ENCODE measurements at places on chromosomes 1 and 21.

GRCh38 chr1:75991497-75992114, 59.4 kb upstream of the ASB17 start:
- peak; percentile 69 for DNase-seq

DNA sequence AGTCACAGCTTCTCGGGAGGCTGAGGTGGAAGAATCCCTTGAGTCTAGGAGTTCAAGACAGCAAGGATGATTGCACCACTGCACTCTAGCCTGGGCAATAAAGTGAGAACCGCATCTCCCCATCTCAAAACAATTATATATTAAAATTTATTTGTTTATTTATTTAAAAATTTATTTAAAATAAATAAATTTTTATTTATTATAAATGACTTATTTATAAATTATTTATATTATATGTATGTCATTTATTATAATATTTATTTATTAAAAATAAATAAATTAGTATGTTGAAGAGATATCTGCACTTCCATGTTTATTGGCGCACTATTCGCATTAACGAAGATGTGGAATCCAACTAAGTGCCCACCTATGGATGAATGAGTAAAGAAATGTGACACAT, 683.2 kb upstream of the BRINP3 start:
- DNase-seq, result no peak

GRCh38 chr1:119226321-119226720, 85.9 kb upstream of the WARS2 start:
- no peak for DNase-seq

DNA sequence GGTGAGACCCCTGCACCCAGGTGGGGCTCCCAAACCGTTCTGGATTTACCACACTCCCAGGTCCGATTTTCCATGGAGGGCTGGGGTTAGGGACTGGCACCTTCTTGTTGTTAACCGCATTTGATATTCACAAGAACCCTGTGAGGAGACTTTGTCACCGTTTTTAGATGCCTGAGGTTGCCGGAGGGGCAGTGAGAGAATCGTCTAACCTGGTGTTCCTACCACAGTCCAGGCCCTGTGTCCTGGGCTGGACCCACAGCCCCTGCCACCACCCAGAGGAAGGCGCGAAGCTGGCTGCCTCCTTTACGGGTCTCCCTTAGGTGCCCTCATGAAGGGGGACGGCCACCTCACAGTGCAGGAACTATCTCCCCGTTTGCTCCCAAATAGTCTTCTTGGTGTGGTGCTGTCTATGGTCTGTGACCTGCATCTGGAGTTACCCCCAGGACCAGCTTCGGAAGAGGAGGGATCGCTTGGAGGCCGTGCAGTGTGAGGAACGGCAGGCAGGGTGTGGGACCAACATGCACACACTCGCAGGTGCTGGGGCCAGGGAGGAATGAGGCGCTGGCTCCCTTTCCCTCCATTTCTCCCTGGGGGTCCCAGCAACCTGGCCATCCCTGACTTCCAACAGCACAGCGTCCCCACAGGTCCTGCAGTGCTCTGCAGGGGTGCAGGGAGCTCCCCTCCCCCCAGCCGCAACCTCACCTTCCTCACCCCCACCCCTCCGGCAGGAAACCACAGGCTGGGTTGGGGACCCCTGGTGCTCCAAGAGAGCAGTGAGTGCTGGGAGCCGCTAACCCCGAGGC, 7.0 kb downstream of the SIM2 start:
- no peak for DNase-seq

GRCh38 chr21:31425138-31425537, 81.1 kb upstream of the TIAM1 start:
- DNase-seq, result no peak

DNA sequence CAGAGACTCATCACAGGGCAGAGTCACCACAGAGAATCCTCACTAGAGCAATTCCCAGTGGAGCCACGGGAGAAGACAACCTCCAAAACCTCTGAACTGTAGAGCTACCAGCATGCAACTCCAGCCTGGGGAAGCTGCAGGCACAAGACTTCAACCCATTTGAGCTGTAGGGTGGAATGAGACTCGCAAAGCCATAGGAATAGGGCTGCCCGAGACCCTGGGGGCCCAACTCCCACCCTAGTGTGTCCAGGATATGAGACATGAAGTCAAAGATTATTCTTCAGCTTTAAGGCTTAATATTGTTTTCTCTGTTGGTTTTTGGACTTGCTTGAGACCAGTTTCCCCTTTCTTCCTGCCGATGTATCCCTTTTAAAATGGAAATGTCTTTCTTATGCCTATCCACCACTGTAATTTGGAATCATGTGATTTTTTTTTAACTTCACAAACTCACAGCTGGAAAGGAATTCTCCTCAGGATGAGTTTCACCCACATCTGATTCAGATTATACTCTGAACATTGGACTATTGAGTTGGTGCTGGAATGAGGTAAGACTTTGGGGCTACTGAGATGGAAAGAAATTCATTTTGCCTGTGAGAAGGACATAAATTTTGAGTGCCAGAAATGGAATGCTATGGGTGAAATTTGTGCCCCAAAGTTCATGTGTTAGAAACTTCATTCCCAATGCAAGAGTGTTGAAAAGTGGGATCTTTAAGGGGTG, 59.6 kb upstream of the ST6GALNAC5 start:
- DNase-seq, result no peak

DNA sequence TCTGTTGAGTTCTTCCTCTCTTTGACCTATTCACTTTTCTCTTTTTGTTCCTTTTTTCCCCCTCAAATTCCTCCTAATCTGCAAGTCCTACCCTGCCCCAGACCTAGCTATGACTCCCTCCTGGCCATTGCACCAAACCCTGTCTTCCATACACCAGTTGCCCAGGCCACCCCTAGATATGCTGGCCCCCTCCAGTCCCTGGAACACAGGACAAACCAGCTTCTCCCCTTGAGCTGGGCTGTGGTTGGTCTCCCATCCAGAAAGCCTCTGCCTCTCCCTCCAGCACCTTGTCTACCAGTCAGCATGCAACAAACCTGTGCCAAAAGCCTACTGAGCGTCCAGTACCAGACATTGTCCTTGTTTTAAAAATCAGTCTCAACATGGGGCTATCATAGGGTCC, 59.4 kb downstream of the ELK4 start:
- DNase-seq, result no peak

- no peak for DNase-seq
Measured at GRCh38 chr1:57489358-57490036, 65.6 kb upstream of the DAB1 start.

DNA sequence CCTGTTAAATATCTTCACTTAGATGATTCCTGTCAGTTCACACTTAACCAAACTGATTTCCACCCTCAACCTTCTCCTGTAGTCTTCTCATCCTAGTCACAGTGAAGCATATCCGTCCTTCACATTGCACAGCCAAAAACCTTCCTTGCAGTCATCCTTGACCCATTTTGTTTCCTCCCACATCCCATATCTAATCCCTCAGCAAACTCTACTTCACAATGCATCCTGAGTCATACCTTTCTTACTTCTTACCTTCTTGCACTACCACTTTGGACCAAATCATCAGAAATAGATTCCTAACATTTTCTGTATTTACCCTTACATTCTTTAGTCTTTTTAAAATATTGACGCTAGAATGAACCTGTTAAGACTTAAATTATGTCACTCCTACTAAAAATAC, 86.9 kb downstream of the OLFML2B start:
- DNase-seq, result no peak

DNA sequence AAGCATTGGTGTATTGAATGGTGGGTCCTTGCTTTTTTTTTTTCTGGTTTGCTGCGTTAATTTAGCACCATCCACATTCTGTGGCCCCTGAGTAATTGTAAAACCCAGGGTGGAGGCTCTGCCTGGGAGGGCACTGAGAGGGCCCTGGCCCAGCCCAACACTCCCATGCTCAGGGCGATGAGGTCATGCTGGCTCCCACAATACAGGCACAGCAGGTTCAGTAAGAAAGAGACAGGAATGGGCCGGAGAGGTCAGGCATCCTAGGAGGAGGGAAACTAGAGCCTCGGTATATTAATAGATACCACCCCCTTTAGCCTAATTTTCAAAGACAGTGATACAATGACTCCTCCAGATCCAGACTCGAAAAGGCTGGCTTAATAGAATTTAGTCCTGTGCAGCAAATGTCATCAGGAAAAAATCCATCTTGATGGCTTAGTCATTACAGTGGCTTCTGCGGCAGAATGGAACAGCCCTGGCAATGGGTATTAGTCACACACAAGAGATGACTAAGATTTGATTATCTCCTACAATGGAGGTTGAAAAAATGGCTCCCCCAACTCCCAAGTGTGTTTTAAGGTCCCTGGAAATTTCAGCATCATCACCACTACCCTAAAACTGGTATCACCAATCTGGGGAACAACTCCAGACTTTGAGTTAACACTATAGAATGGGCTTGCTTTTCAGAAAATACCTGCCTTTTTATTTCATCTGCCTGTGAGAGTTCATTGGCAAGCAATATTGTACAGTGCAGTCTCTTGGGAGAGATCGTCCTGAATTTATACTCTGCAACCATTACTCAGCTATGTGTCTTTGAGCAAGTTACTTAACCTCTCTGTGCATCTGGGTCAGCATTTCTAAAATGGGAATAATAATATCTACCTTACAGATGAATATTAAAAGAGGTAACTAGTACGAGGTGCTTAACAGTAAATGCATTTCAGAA, 43.9 kb upstream of the LYST start:
- peak; percentile 30 for DNase-seq

DNA sequence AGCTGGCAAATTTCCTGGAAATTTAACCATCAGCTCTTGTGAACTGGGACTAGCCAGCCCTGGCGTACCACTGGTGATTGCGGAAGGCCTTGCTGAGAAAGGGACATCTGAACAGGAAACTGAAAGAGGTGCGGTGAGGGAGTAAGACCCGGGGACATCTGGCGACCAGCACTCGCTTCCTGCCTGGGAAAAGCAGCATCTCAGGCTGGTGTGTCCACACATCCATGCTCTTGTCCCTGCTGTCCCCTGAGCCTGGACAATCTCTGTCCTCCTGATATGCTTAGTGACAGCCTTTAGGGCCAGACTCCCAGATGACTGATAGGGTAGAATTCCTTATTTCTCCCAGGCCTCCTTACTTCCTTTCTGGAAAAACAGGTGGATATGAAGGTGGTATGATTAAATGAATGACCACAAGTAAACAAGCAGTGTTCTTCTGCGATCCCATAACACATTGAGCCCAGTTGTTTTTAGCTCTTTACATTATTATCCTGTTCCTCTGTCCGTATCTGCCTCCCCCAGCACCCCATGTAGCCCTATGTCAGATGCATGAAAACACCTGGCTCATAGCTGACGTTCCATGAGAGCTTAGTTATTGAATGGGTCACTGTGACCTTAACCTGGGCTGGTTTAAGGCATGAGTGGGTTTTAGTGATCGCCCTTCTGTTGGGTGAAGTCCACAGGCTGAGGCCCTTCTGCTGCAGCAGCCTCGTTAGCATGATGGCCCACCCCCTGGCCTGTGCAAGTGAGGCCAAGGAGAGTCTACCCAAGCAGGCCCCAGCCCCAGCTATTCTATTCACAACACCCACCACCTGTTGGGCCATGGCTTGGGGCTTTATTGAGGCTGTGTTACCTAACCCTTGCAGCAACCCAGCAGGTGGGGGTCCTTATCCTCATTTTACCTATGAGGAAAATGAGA, 76.1 kb upstream of the GADD45A start:
- no peak for DNase-seq

- DNase-seq, result no peak
Measured at GRCh38 chr1:2969011-2969844, 52.0 kb upstream of the ACTRT2 start.

DNA sequence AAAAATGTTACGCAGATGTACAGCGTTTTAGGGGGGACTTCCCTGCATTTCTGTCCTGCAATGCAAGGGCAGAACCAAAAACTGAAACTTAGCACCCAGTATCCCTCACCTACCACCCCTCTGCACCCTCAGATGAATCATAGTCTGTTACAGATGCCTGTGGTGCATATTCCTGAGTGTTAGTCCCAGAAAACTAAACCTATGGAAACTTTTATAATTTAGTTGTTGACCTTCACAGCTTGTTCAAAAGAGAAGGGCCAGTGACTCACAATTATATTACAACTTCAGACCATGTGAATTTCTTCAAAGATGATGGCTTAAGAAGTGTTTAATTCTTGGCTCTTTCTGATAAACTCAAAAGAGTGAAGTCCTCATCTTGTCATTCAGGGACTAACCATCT, 5.8 kb downstream of the PTGER3 start:
- no peak for DNase-seq

DNA sequence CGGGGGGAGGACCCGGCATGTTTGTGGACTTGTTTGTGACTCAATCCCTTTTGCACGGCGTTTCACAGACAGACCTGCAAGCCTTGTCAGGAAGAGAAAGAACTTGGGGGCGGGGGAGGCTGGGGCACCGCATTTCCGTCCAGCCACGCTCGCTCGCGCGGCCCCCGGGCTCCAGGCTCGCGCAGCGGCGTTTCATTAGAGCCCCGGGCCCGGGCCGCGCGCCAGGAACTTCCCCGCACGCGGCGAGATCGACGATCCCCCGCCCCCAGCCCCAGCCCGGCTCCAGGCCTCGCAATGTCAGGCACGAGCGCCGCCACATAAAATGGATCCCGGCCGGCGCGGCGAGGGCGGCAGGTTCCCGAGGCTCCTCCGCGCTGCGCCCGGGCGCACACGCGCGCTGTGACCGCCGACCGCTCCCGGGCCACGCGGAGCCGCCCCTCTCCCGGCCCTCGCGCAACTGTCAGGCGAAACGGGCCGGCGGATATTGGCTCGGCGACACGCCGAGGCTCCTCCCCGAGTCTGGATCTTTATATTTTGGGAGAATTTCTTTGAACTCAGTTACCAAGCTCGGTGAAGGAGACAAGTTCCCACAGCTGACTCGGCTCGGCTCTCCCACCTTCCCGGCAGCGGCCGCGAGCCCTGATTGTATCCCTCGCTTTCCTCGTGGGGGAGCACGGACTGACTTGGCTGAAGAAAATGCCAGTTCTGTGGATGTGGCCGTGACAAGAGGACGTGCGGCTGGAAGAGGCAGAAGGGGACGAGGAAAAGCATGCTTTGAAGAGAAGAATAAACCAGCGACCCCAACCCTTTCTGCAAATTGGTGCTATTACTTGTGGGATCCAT, at the start of gene KIF26B:
KIF26B (plus strand) TSS at position 557 of the 843 bp plus-strand sequence. CDS start 440 bp downstream, outside the sequence.
- peak; percentile 13 for DNase-seq

GRCh38 chr21:21046063-21046462, 47.9 kb downstream of the NCAM2 start:
- no peak for DNase-seq

GRCh38 chr1:116764466-116764898, 10.3 kb downstream of the CD2 start:
- peak; percentile 52 for DNase-seq

DNA sequence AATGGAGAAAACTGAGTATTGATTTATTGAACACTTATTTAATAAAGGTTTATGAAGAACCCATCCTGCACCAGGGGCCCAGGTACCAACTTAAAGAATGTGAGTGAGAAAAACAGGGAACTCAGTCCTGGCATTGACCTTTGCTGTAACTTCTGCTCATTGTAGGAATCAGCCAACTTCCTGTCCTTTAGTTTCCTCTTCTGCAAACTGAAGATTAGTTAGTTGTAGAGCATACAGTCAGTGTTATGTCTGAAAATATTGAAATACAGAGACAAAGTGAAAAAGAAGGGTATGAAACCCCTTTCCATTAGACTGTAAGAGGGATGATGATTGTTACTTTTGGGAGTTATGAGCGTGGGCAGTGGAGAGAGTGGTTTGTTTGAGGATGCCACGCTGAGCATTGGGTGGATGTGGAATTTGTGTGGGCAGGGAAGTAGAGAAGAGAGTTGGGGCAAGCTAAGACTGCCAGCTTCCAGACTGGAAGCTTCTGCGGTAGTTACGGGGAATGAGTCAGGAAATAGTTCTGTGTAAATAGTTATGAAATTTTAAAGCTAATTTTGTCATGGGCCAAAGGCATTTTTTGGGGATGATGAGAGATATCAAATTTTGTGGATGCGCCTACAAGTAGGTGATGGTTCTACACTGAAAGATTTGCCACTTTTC, 89.2 kb downstream of the GPR88 start:
- no peak for DNase-seq

GRCh38 chr21:37073417-37074196, 553 bp downstream of the TTC3 start:
- peak; percentile 46 for DNase-seq
